NCI-H524 (cell line): ENCODE measurements at places on chromosomes 4 and X.

DNA sequence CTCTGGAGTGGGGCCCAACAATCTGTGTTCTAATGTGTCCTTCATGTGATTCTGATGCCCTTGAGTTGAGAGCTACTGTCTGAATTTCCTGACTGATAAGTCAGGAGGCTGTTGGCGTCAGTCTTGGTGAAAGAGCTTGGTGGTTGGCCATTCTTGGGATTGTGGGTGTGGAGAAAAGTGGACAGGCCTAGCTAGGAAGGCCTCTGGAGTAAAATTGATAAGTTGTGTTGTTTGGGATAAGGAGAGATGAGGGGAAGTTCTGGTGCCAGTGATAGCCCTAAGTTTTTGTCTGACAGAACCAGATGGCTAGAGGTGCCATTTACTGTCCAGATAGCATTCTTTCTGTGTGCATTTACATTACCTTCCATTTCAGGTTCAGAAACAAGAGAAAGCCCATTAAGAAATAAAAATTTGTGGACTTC lies 11.7 kb downstream of the NSD2 start:
- no peak for DNase-seq

- DNase-seq, result no peak
These were observed 32.5 kb upstream of the FGFR3 start for GRCh38 chr4:1760521-1761071.

DNA sequence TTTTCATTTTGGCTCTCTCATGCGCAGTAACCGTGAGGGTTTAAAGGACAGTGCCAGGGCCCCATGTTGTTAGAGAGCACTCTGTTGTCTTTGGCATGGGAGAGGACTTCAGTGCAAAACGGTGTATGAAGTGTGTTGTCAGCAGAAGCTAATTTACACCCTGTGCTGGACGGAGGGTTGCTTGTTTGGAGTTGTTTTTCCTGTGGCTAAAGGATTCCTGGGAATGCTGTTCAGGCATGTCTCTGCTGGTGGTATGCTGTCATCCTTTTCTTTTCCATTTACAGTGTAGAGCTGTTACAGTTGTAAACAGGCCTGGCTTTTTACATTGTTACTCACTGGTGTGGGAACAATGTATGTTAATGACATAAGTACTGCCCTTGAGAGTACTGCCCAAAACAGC lies 206.3 kb downstream of the CBR4 start:
- DNase-seq, result no peak

DNA sequence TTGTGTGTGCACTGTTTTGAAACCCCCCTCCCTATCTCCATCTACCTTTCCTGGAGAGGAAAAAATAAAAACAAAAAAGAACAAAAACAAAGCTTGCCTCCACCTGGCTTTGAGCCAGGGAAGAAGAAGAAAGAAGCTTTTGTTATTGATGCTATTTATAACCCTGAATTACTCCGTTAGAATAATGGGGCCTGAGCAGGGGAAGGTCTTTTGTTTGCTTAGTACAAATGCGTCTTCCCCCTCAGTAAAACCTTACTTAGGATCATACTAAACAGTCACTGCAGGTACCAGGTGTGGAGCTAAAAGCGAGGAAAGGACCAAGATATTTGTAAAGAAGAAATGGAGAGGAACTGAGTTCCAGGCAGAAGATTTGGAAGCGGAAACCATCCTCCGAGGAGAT lies 352.1 kb downstream of the KCNIP4 start:
- no peak for DNase-seq

- no peak for DNase-seq
These were observed 50.9 kb downstream of the MED28 start for GRCh38 chr4:17665346-17665745.

DNA sequence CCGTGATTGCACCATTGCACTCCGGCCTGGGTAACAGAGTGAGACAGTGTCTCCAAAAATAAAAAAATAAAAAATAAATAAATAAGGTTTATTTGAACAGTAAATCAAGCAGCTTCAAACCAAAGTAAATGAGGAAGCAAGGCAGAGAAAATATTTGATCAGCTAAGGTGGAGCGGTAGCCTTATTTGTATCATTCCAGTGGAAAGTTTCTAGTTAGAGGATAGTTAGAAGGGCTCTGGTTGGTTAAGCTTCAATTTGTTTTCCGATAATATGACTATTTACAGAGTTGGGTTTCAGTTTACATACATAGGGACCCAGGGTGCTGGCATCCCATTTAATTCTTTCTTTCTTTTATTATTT lies 21.8 kb upstream of the OPHN1 start:
- no peak for DNase-seq

GRCh38 chr4:39682138-39682537 lies 15.8 kb upstream of the UBE2K start:
- no peak for DNase-seq

- DNase-seq, result no peak
These were observed 46.1 kb downstream of the PJA1 start for GRCh38 chrX:69119122-69119521.

- no peak for DNase-seq
These were observed 183.6 kb downstream of the MGST2 start for GRCh38 chr4:139849219-139849618.

GRCh38 chrX:29852767-29853166 lies 362.6 kb upstream of the MAGEB2 start:
- no peak for DNase-seq

DNA sequence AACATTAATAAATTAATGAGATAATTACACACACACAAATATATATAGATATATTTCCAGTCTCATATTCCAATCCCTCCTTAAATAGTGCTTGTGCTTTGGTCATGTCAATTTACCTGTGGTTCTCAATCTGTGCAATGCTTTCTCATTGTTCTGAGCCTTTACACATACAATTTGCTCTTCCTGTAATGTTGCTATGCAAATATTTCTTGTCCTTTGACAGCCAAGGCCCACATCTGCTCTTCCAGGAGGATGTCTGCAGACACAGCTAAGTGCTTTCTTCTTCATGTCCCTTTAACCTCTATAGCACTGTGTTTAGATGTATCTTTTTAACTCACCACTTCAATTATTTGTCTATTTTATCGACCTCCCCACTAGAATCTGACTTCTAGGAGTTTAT lies 67.3 kb upstream of the RAPGEF2 start:
- DNase-seq, result no peak
